ENCODE measurements at places on chromosomes 7 and 10.

DNA sequence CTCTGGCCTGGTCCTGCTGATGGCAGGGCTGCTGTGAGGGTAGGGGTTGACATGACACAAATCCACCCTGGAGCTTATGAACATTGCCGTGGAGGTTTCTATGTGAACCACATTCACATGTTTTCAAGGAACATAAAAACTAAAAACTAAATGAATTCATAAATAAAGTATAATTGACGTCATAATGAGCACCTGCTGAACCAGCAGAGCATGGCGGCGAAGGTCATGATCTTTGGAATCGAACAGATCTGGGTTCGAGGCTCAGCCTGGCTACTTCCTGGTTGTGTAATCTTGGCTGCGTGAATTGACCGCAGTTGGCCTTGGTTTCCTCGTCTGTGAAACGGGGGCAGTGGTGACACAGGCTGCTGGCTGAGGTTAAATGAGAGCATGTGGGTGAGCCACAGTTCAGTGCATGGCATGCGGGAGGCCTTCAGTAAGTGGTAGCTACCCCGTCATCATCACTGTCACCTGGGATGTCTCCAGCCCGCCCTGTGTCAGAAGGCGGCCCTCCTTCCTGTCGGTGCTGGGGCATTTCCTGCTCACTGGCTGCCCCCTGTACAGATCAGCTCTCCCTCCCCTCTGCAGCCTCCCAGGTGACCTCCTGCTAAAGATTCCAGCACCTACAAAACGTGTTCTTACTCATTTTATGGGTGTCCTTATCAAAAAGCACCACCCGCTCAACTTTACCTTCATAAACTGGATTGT, 190.3 kb upstream of the SHH start:
- no peak for DNase-seq

DNA sequence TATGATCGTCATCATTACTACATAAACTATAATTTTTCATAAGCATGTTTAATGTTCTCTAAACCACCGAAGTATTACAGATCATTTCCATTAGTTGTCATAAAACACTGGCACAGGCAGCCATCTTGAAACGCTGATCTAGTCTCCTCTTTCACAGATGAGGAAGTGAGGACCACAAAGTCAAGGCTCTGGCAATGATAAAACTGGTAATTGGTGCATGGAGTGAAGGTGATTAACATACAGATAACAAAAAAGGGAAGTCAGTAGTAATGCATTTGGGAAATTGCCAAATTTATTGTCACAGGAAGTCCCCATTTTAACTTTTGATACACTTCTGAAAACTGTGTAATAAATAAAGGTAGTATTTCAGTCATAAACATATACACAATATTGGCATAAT, 49.3 kb downstream of the FBXL13 start:
- no peak for DNase-seq

- no peak for DNase-seq
Measured at GRCh38 chr7:123472750-123473445, 61.5 kb downstream of the IQUB start.

DNA sequence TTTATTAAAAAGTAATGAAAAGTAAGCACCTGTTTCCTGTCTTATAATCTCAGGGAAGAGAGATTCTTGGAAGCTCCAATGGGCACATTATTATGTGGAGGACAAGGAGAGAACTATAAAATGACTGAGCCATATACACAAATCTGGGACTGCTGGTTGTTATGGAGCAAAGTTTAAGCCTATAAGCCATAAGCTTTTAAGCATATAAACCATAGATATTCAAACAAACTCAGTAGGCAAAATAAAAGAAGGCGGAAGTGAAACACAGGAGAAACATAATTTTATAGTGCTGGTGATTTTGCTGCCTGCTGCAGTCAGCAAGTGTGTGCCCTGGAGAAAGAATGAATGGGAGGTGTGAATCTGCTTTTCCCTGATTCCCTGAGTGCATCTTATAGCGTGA, 274.4 kb downstream of the KIF20B start:
- no peak for DNase-seq

DNA sequence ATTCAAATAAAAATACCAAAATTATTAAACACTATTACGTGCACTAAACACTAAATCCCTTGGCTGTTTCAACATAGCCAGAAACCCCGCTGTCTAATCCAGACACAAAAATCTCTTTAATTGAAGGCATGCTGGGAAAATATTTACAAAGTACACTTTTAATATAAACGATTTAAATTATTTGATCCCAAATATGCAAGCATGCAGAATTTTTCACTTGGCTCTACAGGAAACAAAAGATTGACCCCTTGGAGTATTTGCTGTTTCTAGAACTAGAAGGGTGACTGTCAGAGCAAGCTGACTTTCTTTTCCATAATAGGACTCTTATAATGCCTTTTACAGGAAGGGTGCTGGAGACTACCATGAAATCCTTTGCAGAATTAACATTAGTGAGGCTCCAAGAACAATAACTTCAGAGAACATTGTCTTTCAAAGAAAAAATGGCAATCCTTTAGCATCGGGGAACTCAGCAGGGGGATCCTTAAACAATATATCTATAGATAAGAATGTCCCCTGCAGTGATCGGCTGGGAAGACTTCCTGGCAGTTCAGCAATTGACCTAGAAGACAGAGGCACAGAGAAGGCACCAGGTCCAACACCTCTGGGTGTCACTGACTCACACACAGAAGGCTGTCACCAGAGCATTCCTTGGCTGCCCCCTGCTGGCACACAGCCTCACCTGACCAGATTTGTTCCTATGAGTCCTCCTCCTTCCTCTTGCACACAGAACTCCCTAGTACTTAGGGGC, 55.8 kb upstream of the MRLN start:
- peak; percentile 49 for DNase-seq

GRCh38 chr10:22611425-22612115, 102.8 kb downstream of the PIP4K2A start:
- no peak for DNase-seq

DNA sequence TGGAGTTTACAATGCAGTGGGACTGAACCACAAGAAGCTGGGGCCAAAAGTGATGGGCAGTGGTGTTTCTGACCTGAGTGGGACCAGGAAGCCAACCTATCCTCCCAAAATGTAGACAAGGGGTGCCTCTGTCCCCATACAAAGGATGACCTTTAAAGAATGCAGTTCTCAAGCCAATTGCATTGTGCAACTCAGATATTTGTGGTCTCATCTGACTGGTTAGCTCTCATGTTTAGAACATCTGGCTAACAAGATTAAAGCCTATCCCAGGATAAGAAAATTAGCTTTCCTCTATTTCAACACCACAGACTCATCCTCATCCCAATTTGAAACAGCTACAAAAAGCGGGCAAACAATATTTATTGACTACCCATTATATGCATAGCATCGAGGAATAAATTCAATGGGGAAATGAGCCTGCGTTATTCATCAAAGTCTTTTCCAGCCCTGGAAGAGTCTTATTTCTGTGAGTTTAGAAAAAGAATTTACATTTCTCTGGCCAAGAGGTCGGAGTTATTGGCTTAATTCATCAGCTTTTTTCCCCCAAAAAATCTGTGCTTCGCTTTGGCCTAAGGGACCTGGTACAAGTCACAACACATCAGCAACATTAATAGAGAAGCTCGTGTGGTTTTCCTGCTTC, 26.7 kb downstream of the ELMO1 start:
- DNase-seq, result no peak

- peak; percentile 89 for DNase-seq
Measured at GRCh38 chr7:1536743-1537534, 6.4 kb downstream of the MAFK start.

DNA sequence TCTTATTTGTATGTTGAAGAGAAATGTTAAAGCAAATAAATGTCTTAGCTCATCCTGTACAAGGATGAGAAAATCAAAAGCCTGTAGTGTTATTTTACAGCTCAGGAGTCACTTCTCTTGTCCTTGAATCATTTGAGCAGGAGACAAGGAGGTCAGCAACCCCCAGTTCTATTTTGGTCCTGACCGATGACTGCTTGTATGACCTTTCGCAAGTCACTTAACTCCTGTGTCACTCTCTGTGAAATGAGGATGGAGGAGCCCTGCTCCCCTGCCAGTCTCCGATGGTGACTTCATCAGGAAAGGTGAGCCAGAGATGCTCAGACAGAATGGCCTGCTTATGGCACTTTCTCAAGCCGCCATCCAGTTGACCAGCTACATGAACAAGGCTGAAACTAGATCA, 101.0 kb downstream of the CELF2 start:
- DNase-seq, result no peak

DNA sequence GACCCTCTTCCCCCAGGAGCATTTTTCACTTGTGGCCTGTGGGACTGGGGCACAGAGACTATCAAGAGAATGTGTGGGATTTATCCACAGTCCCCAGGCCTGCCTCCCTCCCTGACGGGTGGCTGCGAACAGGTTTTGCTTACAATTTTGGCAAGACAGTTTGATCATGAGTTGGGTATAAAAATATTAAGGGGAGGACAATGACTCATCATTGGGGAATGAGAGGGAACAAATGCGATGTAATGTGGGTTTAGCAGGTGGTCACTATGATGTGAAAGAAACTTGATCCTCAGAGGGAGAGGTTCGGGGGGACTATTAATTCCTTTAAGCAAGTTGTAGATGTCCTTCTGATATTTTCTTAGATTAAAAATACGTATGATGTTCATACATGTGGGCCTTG, 52.2 kb downstream of the EMX2 start:
- no peak for DNase-seq

GRCh38 chr7:17477182-17477581, 178.7 kb downstream of the AHR start:
- DNase-seq, result no peak

- DNase-seq, result peak; percentile 4
Measured at GRCh38 chr10:44966816-44967509, 7.4 kb downstream of the RASSF4 start.

DNA sequence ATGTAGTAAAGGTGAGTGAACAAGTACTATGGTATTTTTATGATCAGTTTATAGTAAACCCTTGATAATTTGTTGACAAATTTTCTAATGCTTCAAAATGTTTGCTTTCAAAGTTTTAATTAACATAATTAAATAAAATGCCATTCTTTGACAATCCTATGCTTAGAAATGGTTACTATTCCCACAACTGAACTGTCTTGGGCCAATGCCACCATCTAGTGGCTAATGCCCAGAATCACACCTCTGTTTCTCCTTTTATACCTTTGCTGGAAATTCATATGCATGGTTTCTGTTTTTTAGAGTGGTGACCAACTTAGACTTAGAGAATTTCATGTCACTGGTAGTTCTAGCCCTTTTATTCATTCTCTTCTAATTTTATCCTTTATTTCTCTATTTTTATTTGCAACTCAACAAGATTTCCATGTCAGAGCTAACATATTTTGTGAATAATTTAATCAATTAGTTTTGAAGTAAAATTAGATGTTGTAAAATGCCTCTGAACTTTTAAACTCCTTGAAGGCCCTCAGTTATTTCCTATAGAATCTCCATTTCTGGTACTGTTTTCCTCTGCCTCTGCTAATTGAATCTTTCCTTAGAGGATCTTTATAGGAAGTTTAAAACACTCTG, 31.1 kb downstream of the PCGF5 start:
- DNase-seq, result no peak

GRCh38 chr7:127786184-127786583, 134.2 kb downstream of the SND1 start:
- DNase-seq, result no peak

DNA sequence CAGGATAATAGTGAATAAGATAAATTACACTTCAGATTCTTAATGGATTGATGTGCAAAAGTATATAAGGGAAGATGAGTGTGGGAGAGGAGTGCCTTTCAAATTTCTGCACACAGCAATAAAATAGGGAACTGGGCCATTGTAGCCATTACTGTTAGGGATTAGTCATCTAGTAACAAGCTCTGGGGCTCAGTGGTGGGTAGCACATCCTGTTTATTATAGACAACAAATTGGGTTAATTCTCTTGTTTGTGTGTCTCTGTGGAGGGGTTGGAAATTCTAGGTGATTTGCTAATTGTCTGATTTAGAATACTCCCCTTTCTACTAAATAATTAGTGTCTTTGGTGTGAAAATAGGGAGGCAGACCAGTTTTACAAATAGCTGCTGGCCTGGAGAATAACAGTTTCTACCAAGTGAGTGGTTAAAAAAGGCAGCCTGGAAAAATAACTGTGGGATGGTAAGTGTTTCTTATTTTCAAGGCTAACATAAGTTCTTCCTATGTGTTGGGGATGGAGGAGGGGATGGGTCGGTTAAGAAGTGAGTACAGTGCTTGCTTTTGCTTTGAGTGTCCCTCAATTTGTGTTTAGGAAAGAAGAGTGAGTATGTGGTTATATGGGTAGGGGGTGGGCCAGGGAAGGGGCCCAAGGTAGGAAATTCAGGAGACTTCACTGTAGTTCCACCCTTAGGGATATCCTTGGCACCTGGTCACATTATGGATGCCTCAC, 43.3 kb upstream of the TMEM248 start:
- DNase-seq, result no peak

- DNase-seq, result no peak
Measured at GRCh38 chr10:97854743-97855142, 5.1 kb downstream of the GOLGA7B start.

DNA sequence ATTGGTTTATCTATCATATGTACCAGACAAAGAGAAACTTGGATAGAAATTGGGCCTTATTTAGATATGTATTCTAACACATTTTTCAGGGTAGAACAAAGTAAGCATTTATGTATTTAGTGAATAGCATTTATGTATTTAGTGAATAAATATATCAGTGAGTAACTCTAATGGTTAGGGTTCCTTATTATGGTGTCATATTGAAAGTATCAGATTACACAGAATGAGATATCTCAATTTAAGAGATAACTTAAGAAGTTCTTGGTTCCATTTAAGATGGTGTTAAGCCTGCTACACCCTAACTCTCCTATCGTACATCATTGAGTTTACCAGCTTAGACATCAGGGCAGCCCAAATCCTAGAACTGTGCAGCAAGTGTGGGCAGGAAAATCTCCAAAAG, 35.9 kb upstream of the DMTF1 start:
- no peak for DNase-seq

DNA sequence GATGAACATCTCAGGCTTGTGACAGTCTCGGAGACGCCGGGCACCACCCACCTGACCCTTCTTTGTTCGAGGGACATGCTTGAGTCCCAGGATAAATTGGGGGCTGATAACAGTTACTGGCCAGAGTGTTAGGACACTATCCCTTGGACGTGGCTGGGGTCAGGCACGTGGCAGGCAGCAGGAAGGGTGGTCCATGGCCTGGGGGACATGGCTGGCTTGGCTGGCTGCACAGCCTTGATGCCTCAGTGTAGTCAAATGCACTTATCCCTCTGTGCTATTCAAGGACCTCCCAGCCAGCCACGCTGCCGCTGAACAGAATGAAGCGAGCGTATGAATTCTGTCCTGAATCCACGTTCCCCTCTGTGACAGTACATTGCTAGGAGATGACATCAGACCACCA, 662.0 kb upstream of the FOXK1 start:
- DNase-seq, result no peak

DNA sequence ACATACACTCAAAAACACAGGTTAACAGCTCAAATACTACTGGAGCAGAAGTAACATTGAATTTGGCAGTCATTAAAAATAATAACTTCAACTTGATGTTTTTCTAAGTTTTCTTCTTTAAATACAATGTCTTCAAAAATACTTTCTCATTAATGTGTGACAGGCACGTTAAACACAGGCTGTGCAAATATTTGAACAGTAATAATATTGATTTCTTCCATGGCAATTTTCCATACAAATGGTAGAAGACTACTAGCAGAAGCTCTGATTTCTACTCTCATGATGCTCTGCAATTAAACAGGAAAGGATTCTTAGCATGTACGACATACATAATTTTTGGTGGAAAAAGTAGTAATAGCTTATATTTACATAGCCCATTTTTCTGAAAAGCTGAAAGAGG, 47.4 kb downstream of the NRP1 start:
- DNase-seq, result no peak
